Fibroblast of upper back skin (primary cell): ENCODE measurements at places on chromosomes 12 and 14.

DNA sequence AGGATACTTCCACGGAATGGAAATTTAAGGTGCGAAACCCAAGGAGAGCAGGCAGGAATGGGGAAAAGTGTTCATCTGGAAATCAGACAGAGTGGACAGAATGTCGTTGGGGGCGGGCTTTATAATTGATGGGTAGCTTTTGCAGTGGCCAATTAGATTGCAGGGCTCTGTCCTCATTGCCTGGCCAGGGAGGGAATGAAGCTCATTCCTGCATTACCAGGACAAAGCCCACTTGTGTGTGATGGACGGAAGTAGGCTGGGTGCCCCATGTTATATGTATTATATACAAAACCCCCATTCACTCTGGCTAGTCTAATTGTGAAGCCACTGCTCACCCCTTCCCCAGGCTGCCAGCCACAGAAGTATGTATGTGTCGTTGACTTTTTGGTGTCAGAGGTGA lies 23.6 kb downstream of the ZNF664 start:
- DNase-seq = no peak

DNA sequence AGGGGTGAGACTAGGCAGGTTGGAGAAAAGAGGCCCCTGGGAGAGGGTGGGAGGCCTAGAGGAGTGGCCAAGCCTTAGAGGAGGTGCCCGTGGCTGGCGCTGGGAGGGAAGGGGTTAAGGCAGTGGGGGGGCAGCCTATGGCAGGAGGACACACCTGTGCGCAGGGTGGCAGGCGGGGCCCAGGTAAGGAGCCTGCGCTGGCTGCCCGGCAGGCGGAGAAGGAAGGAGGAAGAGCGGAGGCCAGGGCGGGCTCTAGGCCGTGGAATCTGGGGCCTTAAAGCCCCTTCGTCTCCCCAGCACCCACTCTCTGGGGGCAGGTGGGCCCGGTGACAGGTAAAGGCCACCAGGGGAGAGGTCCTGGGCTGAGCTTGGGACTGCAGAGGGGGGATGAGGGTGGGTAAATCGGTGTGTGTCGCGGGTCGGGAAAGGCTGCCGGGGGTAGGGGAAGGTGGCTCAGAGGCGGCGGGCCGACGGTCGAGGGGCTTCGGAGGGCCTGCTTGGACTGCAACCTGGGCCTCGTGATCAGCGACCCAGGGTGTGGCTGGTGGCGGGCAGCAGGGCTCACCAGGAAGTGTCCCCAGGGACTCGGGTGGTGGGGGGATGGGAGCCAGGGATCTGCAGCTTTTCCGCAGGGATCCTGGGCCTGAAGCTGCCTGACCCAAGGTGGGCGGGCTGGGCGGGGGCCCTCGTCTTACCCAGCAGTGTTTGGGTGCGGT lies 7.3 kb downstream of the PHB2 start:
- no peak for DNase-seq

DNA sequence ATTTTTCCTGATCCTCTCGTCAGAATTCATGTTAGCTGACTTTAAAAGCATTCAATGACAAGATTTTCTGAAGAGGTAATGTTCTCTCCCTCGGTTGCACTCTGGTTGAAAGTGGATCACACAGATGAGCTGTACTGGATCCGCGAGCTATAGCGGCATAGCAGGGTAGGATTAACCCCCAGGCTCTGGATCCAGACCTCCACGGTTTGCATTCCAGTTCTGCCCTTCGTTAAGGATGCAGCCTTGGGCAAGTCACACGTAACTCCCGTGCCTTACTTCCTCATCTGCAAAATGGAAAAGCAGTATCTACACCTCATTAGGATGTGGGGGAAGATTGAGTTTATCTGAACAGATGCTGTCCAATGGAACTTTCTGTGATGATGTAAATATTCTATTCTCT lies 13.8 kb downstream of the CCDC92 start:
- no peak for DNase-seq

- DNase-seq = no peak
Measured at GRCh38 chr14:62409169-62409568, 636.1 kb downstream of the KCNH5 start.

- DNase-seq = no peak
Measured at GRCh38 chr12:37565112-37565511, 751.5 kb upstream of the ALG10B start.

GRCh38 chr12:8123124-8123912 lies at the start of gene CLEC4A:
TSS of gene CLEC4A (plus strand) at chr12:8123617. CDS start at chr12:8123879, 262 bp downstream.
- no peak for DNase-seq

DNA sequence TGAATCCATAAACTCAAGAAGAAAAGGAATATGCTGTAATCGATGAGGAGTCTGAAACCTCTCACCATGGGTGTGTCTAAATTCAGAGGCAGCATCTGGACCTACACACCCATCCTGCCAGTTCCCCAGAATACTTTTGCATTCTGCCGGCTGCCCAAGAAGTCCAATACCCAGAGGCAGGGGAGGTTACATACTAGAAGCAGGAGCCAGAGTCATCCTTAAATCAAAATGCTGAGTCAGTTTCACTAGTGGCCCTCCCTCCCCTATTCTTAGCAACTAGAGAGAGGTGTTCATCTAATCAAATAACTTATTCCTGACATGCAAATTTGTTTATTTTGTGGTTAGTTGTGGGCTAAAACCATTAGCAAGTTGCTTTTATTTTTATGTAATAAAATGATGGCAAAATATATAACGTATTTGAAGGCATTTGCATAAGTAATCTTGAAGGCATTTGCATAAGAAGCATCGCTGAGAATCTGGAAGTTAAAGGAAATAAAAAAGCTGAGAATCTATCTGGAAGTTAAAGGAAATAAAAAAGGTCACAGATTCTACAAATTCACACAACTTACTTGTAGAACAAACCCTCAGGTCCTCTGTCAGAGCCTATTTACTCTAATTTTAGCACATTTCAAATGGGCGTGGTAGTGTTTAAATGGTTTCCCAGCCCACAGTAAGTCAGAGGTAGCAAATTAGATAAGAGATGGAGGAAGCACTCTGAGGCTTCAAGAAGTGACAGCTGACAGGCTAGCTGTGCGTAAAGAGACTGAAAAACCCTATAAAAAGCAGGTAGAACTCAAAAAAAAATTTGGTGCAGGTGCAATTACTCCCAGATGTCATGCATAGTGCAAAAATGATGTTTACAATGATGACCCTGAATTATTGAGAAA lies 7.8 kb downstream of the BHLHE41 start:
- no peak for DNase-seq

GRCh38 chr12:115801871-115802270 lies 475.6 kb downstream of the MED13L start:
- no peak for DNase-seq

GRCh38 chr12:130428116-130428515 lies 90.4 kb downstream of the PIWIL1 start:
- DNase-seq = no peak

DNA sequence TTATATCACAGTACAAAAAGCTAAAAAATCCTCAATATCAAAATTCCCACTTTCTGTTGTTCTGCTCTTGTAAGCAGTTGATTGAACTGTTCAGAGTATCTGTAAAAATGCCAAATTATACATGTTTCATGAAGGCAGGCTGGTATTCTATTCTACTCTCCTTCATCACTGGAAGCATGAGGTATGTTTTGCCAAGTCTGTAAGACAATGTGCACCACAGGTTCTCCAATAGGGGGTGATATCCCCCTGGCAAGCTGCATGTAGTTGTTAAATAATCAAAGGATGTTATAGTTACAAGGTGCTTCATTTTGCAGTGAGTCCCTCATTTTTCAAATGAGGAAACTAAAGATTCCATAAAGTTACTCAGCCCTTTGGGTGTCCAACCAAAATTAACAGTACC lies 15.1 kb upstream of the NEK9 start:
- DNase-seq = peak; percentile 34

- DNase-seq = peak; percentile 68
Measured at GRCh38 chr12:89051065-89051677, 301.1 kb downstream of the DUSP6 start.

- no peak for DNase-seq
Measured at GRCh38 chr12:6946033-6946919, 2.5 kb downstream of the C12orf57 start.

- peak; percentile 43 for DNase-seq
Measured at GRCh38 chr12:42332301-42333285, 6.6 kb downstream of the PPHLN1 start.

DNA sequence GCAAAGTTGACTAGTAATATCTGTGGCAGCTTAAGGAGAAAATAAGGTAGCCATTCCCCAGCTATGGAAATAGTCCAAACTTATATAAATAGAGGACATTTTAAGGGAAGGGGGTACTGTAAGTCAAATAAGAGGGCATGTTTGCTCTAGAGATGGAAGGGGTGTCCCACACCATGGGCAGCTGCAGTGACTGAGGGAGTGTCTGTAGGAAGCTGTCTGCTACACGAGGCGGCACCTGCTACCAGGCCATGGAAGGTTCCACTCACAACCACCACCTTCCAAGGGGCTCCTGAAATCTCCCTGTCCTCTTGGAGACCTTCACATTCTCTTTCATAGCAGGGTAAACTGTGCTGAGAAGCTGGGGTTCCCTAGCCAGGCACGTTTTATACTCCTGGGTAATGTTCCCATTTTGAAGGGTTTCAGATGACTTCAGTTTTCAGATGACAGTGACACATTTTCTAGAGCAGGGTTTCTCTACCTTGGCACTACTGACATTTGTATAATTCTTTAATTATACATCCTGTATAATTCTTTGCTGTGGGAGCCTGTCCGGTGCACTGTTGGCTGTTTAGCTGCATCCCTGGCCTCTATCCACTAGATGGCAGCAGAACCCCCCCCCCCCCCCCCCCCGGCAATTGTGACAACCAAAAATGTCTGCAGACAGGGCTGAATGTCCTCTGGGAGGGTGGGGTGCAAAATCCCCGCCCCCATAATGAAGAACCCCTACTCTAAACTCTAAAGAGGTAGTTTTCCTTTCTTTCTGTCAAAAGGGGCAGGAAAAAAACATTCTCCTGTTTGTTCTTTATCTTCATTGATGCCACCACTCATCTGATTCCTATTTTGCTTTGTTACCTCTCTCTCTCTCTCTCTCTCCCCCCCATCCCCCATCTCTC lies 11.6 kb upstream of the SMCO2 start:
- no peak for DNase-seq

DNA sequence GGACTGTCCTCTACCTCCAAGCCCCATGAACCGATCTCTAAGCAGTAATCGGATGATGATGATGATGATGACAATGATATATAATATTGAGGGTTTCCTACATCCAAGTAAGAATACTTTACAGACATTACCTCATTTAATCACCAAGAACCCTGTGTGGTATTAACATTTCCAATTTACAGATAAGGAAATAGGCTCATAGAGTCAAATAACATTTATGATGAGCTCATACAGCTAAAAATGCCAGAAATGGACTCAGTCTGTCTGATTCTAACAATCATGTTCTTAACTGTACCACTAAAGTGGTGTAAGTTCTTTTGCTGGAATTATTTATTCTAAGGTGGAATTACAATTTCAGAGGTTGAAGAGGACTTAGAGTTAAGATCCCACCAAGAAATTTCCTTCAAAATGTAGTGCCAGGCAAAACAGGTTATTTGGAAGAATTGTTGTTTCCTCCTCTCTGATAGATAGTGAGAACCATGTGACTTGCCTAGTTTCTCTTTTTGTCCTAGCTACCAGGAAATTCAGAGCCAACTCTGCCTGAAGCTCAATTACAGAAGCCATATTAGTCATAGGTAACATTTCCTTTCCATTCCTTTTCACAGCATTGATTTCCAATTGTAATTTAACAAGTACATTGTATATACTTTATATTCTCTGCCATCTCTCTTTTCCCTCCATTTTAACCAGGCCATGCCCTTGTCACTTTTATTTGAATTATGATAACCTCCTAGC lies 23.8 kb upstream of the CCDC175 start:
- no peak for DNase-seq

DNA sequence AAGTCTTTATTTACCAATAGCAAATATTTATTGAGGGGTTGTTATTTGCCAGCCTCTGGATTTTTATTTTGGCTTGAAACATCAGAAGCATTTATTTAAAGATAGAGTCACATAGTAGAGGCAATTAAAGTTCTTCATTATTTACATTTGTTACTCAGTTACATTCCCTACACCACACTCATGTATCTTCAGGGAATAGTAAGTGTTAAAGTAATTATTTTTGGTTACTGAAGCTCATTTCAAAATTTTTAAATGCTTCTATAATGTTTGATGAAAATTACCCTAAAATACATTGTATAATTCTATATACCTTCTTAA lies 205.6 kb downstream of the ESR2 start:
- no peak for DNase-seq

- no peak for DNase-seq
Measured at GRCh38 chr12:122947352-122947792, 18.9 kb downstream of the ABCB9 start.

GRCh38 chr12:82964446-82964845 lies 277.7 kb downstream of the TMTC2 start:
- no peak for DNase-seq

- DNase-seq = no peak
Measured at GRCh38 chr14:70642303-70643235, 853 bp downstream of the TTC9 start.

DNA sequence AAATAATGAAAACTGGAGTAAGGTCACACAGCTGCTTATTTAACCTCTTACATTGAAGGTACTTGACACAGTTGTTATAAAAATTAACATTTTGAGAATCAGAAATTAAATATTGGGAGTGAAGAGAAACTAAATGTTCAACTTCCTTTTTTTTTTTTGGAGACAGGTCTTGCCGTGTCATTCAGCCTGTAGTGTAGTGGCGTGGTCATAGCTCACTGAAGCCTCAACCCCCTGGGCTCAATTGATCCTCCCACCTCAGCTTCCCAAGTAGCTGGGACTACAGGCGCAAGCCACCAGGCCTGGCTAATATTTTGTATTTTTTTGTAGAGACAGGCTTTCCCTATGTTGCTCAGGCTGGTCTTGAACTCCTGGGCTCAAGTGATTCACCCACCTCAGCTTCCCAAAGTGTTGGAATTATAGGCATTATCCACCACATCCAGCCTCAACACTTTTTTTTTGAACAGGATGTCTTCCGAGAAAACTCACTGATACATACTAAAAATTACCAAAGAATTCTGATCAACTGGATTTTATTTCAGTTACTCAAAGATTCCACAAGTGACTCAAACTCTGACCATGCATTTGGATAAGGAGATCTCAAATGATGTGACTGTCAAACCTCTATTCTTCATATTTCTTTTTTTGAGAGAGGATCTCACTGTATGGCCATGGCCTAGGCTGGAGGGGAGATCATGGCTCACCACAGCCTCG lies 35.4 kb downstream of the SGPP1 start:
- DNase-seq = peak; percentile 12

DNA sequence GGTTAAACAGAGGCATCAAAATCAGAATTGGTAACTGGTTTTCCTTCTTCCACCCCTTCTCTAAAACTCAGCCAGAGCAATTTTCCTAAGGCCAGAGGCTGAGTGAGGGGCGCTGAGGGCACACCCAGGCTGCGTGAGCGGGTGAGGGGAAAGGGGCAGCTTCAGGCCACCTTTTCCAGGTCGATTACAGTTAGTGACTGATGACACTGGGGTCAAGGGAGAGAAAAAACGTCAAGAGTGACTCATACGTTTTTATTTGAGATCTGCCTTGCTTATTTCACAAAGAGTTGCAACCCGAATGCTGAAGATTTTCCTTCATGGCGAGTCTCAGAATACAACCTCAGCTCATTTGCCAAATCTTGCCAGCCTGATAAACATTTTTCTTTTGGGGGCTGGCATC lies 46.7 kb upstream of the EVL start:
- no peak for DNase-seq
